Common myeloid progenitor, CD34-positive (primary cell): ENCODE measurements at places on chromosomes 1 and 21.
A peak's percentile ranks its signal among the peaks of the same experiment; 100 is the strongest.

DNA sequence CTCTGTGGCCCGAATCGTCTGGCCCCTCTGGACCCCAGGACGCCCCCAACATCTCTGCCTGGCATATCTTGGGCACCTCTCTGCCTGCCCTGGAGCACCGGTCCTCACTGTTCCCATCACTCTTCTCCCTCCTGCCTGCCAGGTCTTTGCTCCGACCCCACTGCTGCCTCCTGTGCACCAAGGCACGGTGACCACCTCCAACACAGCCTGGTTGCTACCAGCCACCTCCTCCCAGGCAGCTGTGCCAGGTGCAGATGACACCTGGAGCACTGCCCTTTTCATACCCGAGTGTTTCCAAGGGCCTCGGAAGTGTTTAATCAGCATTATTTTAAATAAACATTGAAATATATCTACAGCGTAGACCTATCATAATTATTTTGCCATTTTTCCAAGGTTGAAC lies 31.3 kb downstream of the PKNOX1 start:
- no peak for DNase-seq

- peak; percentile 35 for DNase-seq
Observed at GRCh38 chr21:33434770-33435360, 31.7 kb downstream of the IFNGR2 start.

GRCh38 chr1:188394677-188395076 lies 1565.9 kb downstream of the PLA2G4A start:
- DNase-seq: no peak

DNA sequence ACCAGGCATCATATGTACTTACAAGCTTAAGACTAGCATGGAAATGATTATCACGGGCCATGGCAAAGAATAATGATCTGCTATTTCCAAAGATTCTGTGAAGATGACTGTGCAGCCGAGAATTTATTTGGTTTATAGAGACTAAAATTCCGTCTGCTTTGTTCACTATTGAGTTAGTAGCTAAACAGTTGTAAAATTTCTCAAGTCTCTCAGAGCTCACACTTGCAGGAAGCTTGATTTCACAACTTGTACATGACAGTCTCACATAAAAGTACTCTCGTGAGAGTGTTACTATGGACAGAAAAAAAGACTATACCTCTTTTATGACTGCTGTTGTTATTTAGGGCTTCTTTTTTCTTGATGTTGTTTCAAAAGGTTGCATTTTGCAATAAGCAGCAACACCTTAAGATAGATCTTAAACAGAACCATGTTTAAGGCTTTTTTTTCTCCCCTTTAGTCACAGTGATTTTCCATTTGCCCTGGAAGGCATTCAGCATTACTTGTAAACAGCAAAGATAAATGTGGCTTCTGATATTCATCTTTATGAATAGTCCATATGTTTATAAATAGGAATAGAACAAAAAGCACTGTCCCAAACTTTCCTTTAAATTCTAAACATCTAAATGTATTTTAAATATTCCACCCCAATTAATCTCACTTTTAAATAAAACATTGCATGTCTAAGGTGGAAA lies 24.8 kb downstream of the ST6GALNAC5 start:
- no peak for DNase-seq

DNA sequence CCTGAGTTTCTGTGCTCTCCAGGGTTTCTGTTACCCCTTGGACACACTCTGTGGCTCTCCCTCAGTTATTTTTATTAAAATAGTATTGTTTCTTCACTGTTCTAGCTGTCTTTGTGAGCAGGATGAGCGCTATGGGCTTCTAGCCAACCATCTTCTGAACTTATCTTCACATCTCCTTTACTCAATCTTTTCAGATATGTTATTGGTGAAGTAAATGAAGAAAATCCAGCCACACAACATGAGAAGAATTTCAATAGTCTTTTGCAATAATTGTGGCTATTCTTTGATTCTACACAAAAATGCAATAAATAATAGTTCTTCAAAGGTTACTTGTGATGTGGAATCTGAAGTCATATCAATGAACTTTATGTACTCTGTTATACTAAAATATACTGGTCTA lies 80.3 kb upstream of the CAMK1G start:
- no peak for DNase-seq

GRCh38 chr1:169586067-169586394 lies 250 bp downstream of the F5 start:
- no peak for DNase-seq

DNA sequence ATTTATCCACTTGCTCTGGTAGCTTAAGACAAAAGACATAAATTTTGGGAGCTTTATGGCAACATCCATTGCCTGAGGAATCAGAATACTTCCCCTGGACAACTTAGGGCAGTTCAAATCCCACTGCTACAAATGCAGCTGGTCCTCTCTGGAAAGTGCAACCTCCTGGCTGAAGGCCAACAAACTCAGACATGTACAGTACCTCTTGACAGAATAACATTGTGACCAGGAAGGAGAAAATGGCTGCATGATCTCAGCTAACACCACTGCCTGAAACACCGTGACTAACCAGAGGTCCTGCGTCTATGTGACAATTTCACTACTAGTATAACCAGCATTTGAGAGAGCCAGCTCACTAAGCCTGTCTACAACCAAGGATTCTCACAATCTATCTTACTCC lies 218.9 kb downstream of the CRB1 start:
- DNase-seq: peak; percentile 58
